CD8-positive, alpha-beta memory T cell (primary cell): ENCODE measurements at places on chromosomes 5 and 9.

DNA sequence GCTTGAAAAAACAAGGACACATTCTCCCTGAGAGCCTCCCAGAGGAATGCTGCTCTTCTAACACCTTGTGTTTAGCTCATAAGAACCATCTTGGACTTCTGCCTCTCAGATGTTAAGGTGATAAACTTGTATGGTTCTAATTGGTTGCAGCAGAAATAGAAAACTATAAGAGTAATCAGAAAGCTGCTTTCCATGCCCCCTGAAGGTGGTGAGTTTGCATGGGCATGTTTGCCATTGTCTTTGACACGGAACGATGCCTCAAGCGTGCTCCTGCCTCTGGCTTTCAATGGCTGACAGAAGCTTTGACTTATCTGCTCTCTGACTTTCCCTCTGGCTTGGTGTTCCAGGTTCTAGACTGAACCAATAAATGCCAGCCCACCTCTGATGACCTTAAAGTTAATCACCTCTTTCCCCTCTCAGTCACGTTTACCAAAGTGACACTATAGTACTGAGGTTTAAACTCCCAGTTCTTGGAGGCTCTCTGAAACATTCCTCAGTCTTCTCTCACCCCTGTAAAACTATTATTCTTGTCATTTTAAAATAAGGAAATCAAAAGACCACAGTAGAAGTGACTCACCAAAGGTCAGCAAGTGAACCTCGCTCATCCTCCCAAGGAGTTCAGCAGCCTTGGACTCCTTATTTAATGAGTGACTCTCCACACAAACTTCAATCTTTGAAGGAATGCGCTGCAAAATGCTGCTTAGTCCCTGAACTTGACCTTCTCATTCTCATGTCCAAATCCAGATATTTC is 103.6 kb downstream of the PIK3R1 start:
- no peak for DNase-seq

DNA sequence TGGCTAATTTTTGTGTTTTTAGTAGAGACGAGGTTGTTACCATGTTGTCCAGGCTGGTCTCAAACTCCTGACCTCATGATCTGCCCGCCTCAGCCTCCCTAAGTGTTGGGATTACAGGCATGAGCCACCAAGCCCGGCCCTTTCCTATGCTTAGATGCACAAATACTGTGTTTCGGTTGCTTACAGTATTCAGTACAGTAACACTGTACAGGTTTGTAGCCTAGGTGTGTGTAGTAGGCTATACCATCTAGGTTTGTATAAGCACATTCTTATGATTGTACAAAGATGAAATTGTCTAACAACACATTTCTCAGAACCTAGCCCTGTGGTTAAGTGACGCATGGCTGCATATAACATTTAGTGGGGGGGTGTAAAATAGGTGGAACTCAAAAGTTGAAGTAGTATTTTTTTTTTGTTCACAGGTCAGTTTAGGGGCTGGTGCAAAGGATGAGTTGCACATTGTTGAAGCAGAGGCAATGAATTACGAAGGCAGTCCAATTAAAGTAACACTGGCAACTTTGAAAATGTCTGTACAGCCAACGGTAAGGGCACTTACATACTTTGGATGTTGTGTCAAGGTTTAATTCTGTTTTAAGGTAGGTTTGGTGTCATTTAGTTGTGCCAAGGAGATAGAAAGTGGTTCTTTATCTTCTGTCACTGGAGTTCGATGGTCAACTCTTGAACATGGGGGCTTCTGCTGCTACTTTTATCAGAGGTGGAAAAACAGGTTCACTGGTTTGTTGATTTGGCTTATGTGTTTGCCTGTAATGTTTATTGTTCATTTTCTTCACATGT is 3.4 kb downstream of the NPM1 start:
- DNase-seq: no peak

DNA sequence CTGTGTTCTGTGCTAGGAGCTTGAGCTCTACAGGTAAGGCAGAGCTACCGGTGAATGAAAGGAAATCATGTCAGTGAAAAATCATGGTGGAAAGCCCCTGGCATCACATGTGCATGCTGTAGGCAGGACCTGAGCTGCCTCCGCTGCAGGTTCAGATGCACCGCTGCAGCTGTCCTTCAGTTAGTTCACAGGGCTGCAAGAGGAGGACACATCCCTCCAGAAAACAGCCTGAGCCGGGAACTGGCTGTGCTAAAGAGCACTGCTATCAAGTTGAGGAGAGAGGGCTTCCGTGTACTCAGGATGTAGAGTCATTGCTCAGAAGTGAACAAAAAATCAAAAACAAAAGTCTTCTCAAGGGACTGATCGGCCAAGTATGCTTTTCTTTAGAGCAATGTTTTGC is 138.6 kb downstream of the ERCC6L2 start:
- peak; percentile 31 for DNase-seq

- no peak for DNase-seq
These were observed 354.1 kb upstream of the IRX2 start for GRCh38 chr5:3105581-3105980.

DNA sequence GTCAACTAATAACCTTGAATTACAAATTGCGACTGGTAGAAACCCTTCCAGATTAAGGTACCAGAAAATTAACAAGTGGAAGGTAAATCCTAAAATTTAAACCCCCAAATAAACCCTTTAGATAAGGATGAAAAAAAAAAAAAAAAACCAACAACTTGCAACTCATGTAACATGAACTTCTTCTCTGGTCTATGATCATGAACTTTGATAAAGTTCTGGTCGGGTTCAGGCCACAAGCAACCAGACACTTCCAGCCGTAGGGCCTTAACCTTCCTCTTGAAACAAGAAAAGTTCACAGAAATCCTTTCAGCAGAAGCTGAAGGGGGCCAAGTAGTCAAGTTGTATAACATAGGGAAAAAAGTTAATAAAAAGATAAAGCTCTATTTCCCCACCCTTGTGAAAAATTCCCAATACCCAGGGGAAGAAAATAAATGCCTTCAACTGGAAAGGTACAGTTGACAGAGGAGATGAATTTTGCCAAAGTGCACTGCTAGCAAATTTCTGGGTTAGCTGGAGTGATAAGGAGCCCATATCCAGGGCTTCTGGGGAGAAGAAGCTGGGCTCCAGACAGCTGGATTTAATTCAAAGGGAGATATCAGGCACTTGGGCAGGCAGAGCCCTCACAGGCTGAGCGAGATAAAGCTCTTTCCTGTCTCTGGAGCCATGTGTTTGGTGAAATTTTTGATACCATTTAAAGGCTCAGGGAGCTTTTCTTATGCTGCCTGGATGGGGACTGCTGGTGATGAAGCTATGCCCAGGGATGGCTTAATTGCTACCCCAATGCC is 234.2 kb upstream of the PANK3 start:
- no peak for DNase-seq

DNA sequence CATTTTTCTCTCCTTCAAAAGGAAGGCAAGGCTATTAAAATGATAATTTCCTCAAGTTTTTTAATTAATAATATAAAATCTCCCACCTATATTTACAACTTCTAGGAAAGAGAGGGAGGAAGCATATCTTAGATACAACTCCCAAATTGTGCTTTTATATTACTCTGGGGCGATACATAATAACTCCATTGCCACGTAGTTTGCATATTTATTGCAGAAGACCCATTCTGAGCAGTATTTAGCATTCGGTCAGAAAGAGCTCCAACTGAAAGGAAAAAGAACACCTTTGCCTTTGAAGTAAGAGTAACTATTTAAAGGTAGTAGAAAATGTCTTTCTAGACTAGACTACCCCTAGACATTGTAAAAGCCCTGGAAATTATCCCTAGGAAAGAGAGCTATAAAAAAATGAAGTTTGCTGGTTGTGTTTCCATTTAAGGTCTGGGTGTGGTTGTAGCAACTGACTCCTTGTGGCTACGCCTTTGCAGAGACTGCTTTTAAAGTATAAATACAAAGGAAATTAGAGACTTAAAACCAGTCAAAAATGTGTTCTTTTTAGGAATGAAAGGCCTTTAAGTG is 566.1 kb downstream of the ZNF608 start:
- no peak for DNase-seq

GRCh38 chr9:38622951-38623350 is 2.6 kb upstream of the ANKRD18A start:
- no peak for DNase-seq

- DNase-seq: no peak
These were observed 109.3 kb downstream of the JAKMIP2 start for GRCh38 chr5:147673266-147673665.

DNA sequence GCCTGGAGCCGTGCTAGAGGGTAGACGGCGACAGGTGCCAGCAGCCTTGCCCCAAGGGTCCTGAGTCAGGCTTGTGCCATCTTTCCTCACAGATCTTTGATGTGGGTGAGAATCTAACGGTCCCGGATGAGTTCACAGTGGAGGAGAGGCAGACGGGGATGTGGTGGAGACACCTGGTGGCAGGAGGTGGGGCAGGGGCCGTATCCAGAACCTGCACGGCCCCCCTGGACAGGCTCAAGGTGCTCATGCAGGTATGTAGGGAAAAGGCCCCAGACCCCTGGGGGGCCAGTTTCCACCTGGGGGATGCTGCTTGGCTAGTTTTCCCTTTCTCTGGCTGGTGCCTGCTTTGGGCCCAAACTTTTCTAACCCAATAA is 24.0 kb downstream of the PTGES2 start:
- DNase-seq: no peak

- no peak for DNase-seq
These were observed 103.3 kb downstream of the AUH start for GRCh38 chr9:91258451-91258850.

GRCh38 chr5:133006653-133007052 is 19.7 kb downstream of the ZCCHC10 start:
- DNase-seq: no peak

DNA sequence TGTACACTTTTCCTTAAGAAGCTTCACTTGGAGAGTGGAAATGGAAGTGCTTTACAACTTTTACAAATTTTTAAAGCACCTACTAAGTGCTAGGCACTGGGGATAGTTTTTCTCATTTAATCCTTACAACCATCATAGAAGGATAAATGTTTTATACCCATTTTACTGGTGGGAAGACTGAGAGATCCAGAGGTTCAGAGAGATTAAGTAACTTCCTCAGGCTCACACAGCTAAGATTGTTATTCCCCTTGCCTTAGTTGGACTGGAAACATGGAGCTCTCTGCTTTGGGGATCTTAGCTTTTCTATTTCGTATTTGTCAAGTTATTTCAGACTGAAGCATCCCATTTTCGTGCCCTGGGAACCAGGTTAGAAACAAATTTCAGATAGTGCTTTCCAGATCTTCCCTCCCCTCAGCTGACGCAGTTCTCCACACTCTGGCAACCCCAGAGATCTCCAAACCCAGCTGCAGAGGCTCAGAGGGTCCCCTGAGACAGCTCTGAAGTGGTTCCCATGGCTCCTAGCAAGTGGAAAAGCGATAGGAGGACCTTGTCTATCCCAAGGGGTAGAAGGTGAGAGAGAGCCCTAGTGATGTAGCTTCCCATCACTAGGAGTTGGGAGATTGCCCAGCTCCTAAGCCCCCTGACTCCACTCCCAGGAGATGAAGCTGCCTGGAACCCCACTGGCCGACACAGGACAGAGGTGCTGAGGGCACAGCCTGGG is 16.2 kb upstream of the GABBR2 start:
- DNase-seq: no peak

DNA sequence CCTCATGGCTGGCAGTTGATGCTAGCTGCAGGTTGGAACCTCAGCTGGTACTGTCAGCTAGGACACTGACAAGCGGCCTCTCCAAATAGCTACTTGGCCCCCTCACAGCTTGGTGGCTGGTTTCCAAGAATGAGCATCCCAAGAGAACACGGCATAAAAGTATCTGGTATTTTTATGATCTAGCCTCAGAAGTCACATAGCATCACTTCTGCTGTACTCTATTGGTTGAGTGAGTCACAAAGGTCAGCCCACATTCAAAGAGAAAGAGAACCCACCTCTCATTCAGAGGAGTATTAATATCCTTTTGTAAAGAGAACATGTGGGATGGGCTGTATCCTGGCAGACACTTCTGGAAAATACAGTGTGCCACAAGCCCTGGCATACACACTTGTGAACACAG is 6.0 kb upstream of the SIL1 start:
- DNase-seq: no peak

DNA sequence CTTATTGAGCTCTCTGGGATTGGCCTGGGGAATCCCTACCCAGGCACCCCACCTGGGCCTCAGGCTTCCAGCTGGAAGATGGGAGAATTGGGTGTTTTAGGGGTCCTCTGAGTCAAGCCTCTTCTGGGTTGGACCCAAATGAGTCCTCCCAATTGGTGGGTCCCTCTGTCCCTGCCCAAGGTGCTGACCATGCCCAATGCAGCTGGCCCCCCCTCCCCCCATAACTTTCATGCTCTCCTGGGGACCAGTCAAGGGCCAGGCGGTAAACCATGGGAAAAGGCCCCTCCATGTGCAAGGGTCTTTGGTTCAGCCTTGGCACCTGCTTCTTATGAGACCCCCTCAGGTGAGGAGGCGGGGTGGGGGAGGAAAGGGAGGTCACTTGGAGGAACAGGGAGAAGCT is 3.4 kb upstream of the PSD2 start:
- DNase-seq: no peak

DNA sequence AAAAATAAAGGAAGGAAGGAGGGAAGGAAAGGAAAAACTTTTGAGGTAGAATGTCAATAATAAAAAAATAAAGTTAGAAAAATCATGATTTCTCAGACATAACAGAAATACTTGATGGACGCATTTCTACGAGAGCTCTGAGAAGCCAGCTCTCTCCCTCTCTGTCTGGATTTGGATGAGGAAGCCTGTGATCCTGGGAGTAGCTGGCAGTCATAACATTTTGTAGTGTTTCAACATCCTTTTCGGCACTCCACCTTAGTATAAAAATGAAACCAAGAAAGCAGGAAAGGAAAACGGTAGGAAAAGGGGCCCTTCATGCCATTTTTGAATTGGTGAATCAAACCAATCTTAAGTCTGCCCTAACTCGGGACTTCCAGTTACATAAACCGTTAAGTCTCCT is 321.3 kb downstream of the EPB41L4A start:
- no peak for DNase-seq

DNA sequence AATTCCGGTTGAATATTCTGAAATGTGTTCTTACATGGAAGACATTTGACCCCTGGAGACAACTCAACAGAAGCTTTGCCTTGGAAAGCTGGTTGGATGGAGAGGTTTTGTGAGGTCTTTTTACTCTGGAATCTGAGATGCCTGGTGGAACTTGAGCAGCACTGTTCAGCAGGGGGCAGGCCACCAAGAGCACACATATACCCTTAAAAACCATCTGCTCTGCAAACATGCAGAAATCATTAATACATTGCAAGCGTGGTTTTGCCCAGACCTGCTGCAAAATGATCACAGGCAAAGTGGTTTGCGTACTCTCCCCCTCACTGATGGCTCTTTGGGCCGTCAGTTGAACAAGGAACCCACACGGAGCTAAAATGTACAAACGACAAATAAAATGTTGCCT is 32.8 kb upstream of the DAP start:
- no peak for DNase-seq

GRCh38 chr5:132765311-132766019 is 11.6 kb downstream of the SEPTIN8 start:
- DNase-seq: no peak

- peak; percentile 39 for DNase-seq
These were observed 82.6 kb downstream of the GALNT10 start for GRCh38 chr5:154273028-154273617.

DNA sequence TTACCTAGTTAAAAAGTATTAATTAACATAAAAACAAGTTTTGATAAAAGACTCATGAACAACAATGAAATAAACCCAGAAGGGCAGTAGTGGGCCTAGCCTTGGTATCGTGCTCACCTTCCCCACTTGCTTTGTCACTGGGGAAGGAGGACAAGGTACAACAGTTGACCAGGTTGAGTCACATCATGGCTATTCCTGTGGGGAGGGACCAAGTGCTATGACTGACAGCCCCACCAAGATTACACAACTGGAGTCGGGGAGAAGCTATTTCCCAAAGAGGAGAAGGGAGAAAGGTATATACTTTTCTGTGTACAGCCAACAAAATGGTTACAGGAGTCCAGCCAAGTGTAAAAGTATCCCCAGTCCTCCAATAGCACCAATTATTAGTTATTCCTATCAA is 251.3 kb upstream of the RFX3 start:
- no peak for DNase-seq
